ENCODE measurements at places on chromosomes 11 and 22.

DNA sequence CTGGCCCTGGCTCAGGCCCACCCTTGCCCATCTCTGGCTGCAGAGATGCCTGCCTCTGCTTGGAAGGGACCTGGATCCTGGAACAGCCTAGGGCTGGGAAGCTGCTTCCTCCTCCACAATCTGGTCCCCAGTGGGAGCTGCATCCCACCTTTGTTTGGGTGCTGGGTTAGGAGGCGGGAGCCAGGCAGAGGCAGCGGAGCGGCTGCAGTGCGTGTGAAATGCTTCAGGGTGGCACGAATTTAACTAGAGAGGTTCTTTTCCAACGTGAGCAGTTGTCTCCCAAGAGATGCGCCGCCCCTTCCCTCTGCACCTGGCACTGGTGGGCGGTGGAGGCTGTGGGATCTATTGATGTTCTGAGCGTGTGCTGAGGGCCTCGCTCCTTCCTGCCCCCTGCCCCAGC, 31.6 kb downstream of the BRSK2 start:
- DNase-seq = no peak

DNA sequence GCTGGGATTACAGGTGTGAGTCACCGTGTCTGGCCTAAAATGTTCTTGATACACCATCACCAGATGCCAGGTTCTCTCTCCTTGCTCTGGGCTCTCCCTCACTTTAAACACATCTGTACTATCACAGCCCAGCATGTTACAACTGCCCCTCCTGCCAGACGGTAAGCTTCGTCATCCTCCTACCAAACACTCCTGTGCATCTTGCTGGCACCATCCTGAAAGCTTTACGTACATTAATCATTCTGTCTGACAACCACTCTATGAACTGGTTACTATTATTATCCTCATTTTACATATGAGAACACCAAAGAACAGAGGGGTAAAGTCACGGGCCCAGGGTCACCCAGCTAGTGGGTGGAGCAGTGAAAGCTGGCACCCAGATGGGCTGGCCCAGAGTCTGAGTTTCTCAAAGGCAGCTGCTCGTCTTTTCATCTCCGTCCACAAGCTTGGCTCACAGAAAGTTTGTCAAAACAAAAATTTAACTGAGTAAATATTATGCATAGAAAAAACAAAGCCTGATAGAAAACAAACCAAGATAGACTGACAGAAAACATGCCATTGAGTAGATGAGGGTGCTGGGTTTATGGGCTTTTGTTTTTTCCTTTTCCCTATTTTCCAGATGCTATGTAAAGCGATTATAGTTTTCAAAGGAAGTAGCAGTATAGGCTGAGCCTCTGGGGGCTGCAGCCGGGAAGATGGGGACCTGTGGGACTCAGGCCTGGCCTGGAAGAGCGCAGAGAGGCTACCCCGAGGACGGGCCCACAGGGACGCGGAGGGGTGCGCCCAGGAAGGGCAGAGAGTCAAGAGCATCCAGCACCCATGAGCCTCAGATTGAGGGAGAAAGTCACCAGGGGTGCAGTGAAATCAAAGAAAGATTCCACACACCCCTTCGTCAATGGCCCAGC, 9.5 kb downstream of the PLA2G6 start:
- DNase-seq = no peak

DNA sequence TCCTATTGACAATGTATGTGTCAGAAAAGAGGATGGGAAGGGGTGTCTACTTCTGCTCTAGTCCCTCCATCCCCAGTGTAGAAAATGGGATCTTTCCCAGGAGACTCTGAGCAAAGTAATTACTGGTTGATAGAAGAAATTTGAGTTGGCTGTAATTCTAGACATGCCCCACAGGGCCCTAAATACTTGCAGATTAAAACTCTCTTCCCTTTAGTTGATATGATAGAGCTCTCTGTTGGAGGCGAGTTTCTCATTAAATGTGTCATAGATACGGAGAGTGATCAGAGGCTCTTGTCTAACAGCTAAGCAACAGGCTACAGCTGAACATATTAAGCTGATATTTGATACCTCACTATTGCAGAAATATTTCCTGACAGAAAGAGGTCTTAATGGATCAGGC, 32.9 kb downstream of the OR52E1 start:
- DNase-seq = no peak

GRCh38 chr22:47342446-47342845, 580.0 kb downstream of the TBC1D22A start:
- DNase-seq = no peak

DNA sequence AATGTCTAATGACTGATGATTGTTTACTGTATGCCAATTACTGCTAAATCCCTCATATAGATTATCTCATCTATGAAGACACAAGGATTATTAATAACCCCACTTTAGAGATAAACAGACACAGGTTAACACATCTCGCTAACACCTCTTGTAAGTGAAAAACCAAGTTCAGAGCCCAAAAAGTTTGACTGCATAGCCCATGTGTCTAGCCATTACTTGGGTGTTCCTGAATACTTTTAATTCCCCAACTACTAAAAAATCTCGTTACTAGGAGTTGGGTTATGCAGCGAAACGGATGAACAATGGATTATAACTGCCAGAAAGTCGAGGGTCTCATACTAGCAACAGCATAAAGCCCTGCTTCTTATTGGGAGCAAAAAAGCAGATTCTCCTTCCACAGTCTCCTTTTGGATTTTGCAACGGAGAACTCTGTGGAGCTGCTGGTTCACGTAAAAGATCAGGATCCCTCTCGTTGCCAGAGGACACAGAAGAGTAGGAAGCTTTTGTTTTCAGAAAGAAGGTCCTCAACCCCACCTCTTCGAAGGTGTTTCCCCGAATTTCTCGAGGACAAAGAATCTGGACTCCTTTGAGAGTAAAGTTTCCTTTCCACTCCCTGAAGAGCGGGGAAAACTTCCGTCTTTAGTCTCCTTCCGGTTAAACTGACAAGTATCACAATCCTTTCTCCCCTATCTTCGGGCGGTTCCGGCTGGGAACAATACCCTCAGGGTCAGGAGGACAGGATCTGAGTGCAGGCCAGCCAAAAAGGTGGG, 979 bp downstream of the ZBED5 start:
- no peak for DNase-seq

DNA sequence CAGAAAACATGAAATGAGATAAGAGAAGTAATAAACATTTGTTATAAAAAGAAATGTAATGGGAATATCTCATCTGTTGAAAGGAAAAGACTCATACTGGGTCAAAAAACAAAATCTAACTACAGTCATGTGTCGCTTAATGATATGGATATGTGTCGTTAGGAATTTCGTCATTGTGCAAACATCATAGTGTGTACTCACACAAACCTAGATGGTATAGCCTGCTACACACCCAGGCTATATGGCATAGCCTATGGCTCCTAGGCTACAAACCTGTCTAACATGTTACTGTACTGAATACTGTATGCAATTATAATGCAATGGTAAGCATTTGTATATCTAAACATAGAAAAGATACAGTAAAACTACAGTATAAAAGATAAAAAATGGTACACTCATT, 89.8 kb upstream of the ZC3H12C start:
- no peak for DNase-seq

DNA sequence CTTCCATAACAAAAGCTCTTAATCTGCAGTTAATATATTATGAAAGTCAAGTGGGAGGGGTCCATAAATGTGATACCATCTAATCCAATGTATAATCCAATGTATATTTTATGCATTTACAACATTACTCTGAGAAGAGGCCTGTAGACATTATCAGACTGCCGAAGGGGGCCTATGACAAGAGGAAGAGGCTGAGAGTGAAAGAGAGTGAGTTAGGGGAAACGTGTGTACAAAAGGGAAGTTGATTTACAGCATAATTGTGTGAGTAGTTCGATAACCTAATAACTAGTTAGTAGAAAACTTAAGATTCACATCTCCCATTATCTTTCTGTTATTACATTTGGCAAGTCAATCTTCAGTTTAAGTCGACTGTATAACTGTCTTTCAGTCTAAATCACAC, 86.6 kb downstream of the DDX10 start:
- no peak for DNase-seq

DNA sequence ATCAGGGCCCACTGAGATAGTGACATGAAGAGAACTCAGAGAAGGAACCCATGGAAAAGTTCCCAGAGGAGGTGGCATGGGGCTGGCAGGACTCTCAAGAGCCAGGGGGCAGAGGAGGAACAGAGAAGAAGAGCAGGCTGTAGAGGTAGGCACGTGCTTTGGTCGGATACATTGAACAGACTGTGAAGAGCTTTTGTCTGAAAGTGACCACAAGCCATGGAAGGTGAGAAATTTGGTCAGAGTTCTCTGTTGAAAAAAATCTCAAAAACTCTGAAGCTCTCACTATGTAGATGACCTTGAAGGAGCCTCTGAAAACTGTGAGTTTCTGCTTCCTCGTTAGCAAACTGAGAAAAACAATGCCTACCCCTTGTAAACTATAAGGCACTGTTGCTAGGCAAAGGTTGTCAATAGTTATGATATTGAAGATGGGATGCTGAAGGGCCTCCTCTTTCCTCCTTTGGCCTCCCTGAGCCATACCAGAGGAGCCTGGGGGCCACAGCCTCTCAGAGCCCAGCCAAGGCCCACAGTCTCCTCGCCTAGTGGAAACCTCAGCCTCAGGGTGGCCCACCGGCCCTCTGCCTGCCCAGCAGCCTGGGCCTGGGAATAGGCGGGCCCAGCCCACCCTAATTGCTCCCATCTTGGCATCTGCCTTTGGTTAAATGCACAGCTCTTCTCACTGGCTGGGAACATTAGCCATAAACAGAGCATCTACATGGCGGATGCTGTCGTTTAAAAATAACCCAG, 415.7 kb downstream of the SOX6 start:
- DNase-seq = no peak

DNA sequence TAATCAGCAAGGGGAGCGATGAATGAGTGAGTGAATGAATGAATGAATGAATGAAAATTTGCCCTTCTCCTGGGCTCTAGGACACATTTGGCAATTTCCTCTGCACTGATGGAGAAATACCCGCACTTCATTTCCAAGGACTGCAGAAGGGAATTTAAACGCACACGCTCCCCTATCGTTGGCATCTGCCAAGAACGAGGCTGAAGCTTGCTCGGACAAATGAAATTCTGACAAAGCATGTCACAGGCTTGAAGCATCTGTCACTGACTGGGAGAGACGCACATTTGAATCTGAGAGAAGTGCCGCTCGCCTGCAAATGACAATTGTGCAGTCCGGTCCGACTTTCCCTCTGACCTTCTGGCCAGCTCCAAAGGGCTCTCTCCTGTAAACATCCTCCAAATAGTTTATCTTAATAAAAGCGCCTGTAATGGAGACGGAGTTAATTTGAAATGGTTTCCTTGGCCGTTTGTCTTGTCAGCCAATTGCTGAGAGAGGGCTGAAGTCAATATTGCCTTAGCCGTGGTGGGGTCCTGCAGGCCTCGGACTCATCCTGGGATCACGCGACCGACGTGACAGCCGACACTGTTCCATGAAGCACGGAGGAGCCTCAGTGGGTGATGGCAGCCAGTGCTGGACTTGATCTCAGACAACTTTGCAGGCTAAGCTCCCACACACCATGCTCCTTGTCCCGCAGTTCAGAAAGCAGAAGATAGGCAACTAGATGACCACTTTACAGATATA, 260.7 kb downstream of the MN1 start:
- DNase-seq = no peak

- no peak for DNase-seq
Measured at GRCh38 chr22:47298017-47298785, 535.8 kb downstream of the TBC1D22A start.

DNA sequence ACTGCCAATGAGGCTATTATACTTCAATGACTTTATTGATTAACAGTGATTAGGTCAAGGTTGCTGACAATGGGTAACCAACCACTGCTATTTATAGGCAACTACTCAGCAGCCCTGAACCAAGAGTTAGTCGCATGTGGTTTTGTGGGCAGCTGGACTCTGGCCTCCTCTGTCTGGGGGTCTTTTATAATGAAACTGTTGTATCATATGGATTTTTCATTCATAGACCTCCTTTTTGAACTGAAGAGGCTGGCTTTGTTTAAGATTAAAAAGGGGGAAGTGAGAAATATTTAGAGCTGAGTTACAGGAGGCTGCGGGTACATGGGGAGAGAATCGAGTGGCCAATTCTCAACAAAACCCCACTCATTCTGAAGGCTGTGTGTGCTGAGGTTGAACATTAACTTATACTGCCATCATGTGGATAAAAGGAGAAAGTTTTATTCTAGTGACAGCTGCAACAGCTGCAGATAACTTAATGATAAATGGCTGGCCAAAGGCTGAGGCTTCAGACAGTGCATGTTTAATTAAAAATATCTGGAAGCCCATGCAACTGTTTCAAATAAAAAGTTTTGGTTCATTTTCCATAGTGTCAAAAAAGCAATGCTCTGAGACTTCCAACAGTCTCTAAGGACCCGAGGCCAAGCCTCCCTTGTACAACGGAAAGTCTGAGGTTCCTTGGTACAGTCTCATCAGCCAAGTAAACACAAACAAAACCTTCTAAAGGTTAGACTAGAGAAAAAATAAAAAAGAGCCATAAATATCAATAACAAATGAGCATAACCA, 682.6 kb downstream of the KCNA4 start:
- no peak for DNase-seq

- DNase-seq = no peak
Measured at GRCh38 chr22:38927033-38927781, 30.2 kb upstream of the APOBEC3A start.
